ENCODE measurements at places on chromosomes 2 and 18. TPM values are rescaled to one million over a fixed set of nuclear protein-coding genes. Genes with fewer than 3 reads are reported as not detected.

DSG2 gene
- total RNA-seq: 0.19 TPM

IL37 gene
- not detected for total RNA-seq

LPIN2 gene
- 35.9 TPM for total RNA-seq

LYPD1 gene
- 1.9 TPM for total RNA-seq

RGPD8 gene
- 12.8 TPM for total RNA-seq

CRYGD gene
- not detected for total RNA-seq

All from vein endothelial cell (primary cell).